ENCODE measurements at places on chromosomes 2 and 18. TPM values are rescaled to one million over a fixed set of nuclear protein-coding genes. Genes with fewer than 3 reads are reported as not detected.
A peak's percentile ranks its signal among the peaks of the same experiment; 100 is the strongest.

DNA sequence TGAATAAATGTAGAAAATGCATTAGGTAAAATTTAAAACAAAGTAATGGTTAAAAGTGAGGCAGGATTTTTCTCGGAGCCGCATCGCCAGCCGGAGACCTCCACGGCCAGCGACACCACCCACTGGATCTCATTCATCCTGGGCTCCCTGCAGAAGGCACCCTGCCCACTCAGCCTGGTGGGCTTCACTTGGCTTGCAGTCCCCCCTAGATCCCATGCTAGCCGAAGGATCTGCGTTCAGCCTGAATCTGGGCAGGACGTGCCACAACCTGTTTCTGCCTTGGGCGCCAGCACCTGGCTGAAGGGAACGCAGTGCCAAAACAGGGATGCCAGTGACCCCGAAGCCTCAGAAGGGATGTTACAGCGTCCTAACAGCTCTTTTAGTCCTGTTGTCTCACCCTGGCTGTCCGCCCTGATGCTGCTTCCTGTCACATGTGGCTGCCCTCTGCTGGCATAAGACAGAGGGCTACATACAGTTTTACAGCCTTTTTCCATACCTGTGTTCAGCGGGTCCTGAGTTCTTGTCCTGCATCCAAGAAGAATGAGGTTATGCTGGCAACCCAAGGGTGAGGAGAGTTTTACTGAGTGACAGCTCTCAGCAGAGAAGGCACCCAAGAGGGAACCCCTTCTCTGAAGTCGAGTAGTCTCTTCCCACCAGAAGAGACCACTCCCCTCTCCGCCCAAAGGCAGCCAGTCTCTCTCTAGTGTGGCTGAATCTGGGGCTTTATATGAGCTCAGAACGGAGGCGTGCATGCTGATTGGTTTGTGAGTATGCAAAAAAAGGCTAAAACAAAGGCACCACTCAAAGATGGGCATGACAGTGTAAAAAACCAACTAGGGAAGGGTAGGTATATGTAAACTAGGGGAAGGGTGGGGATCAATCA is 173.1 kb upstream of the GYPC start:
- H3K27me3 ChIP-seq: no peaks in the 10 kb centered on the region
- H3K4me1 ChIP-seq: no peaks in the 10 kb centered on the region
- no peak overlapping the region for H3K4me3 ChIP-seq
- no peak overlapping the region for H3K27ac ChIP-seq
- DNase-seq: no peak

GRCh38 chr2:26807788-26808460 is 22.1 kb downstream of the CENPA start:
- peaks cover 38% of the 10 kb centered on the region for H3K27me3 ChIP-seq
- no peaks in the 10 kb centered on the region for H3K36me3 ChIP-seq
- no peak overlapping the region for H3K4me3 ChIP-seq
- DNase-seq: no peak
- H3K27ac ChIP-seq: no peak overlapping the region

DNA sequence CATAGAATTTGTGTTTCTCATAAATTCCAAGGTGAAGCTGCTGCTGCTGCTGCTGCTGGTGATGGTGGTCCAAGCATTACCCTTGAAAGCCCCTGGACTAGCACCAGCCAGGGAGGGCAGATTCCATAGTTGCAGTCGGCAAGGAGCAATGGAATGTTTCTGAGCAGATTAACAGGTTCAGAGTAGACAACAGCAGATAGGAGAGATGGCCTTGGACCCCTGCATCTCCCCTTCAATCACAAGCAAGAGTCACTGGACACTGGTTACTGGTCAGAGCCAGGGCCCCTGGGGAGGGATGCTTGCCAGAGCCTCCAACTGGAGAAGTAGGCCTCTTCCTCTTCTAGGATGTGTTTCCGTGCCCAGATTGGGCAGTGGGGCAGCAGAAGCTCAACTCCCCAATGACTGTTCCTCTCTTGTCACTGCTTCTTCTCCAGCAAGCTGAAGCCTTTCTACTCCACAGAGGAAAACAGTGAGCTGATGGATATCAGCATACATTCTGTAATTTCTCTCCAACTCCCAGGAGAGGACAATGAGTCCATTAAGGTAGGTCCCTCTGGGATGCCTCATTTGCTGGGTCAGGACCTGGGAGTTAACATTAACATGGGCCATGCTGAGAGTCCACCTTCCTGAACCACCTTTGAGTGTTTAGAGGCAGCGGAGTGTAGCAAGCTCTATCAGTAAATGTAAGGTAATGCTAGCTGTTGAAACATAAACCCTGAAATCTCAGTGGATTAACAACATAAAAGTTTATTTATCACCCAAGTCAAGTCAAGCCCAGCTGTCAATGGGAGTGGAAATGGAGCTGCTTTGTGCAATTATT is 35.3 kb downstream of the MROH2A start:
- H3K4me1 ChIP-seq: no peaks in the 10 kb centered on the region
- peaks cover 28% of the 10 kb centered on the region for H3K27me3 ChIP-seq
- no peak for DNase-seq
- H3K27ac ChIP-seq: no peak overlapping the region

- DNase-seq: peak; percentile 9
- H3K4me1 ChIP-seq: peaks cover 50% of the 10 kb centered on the region
- peaks cover 7% of the 10 kb centered on the region for H3K36me3 ChIP-seq
- H3K27me3 ChIP-seq: no peaks in the 10 kb centered on the region
- peak overlapping the region; percentile 50 for H3K4me3 ChIP-seq
- H3K27ac ChIP-seq: peak overlapping the region; percentile 85
Measured at GRCh38 chr2:172375251-172375650, 52.1 kb upstream of the ITGA6 start.

DNA sequence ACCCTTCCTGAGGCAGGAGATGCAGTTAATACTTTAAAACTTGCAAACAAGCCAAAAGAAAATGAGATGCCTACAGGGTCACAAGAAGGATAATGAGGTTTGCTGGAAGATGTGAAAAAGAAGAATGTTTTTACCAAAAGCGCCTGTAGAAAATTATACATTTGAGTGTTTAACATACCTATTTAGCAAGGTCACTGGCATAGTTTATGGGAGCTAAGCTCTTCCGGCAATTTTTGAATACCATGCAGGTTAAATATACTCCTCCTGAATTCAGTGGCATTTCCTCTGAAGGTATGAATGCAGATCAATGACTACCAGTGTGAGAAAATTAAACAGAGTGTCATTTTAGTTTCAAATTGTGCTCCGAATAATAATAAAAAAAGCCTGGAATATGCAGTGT is 21.2 kb upstream of the MAP3K20 start:
- peaks cover 76% of the 10 kb centered on the region for H3K4me1 ChIP-seq
- no peak for DNase-seq
- no peak overlapping the region for H3K4me3 ChIP-seq

- H3K4me1 ChIP-seq: no peaks in the 10 kb centered on the region
- DNase-seq: no peak
- H3K27ac ChIP-seq: no peak overlapping the region
- H3K36me3 ChIP-seq: no peaks in the 10 kb centered on the region
- H3K27me3 ChIP-seq: no peaks in the 10 kb centered on the region
Measured at GRCh38 chr2:42876326-42876751, 84.0 kb upstream of the HAAO start.

- H3K27me3 ChIP-seq: no peaks in the 10 kb centered on the region
- peaks cover 5% of the 10 kb centered on the region for H3K36me3 ChIP-seq
- H3K27ac ChIP-seq: no peak overlapping the region
Measured at GRCh38 chr2:12686708-12687283, 29.9 kb upstream of the TRIB2 start.

DNA sequence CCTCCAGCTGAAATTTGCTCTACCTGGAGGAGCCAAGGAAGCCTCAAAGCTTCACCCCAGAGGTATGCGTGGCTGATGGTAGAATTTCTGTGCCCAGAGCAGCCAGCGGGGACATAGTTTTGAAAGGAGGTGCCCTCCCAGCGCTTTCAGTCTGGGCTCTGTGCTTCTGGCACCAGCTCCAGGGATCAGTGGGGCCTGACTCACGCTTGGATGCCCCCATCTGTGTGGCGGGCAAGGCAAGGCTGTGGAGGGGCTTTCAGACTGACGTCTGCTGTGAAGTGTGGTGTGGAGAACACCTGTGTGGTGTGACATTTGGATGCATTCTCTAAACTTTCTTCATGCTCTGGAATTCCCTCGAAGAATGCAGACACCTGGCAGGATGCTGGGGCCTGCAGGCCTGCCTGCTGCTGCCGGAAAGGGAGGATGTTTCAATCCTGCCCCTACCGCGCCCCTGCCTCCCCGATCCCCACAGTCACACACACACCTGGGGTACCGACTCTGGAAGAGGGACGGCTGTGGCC is 84.1 kb downstream of the CTIF start:
- no peak overlapping the region for H3K27ac ChIP-seq
- H3K4me1 ChIP-seq: peaks cover 3% of the 10 kb centered on the region
- no peaks in the 10 kb centered on the region for H3K27me3 ChIP-seq
- no peaks in the 10 kb centered on the region for H3K36me3 ChIP-seq

GPR45 gene
- not detected for total RNA-seq

NT5C1B gene
- not detected for total RNA-seq

IL1RN gene
- total RNA-seq: 19.4 TPM
